ENCODE measurements at places on chromosomes 12 and 14. TPM values are rescaled to one million over a fixed set of nuclear protein-coding genes. Genes with fewer than 3 reads are reported as not detected.
A peak's percentile ranks its signal among the peaks of the same experiment; 100 is the strongest.

DNA sequence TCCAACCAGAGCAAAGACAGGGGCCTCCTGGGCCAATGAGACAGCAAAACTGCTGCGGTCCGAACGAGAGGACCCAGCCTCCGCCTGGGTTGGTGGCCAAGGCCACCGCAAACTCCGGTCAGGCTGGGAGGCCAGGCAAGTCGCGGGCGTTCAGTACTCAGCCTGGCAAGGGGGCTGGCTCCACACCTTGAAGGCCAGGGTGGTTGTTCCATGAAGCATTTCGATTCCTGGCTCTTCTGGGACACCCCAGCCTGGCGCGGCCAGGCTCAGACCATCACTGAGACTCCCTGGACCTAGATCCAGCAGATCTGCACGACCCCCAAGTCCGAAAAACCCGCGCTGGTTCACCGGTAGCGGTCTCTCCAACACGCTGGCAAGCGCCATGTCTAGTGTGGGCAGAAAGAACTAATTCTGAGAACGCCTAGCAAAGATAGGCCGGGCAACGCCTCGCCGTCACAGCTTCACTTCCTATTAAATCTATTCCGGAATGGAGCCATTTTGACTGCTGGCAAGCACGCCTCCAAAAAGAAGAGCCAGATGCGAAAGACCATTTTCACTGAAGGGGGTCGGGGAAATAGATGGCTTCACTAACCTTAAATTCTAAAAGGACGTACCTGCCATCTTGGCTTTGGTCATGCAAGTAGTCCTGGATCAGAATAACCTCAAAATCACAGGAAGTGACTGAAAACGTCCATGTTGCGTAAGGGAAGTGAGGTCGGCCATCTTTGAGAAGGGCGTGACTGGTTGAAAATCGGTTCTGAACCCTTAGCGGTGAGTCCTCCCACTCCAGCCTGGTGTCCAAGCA lies at the start of gene PSMB5:
Gene PSMB5, minus strand, starts transcription at position 403 of the 805 bp plus-strand sequence. Its CDS starts 19 bp downstream, at position 384.
- peak; percentile 82 for DNase-seq

- DNase-seq: peak; percentile 91
Observed at GRCh38 chr12:49538510-49539403, at the start of gene KCNH3. Gene KCNH3, plus strand, starts transcription at chr12:49539030. Its CDS starts 387 bp downstream, at chr12:49539417.

The FAM186B gene
- not detected for total RNA-seq

- DNase-seq: no peak
Observed at GRCh38 chr12:108112832-108113556, 16.1 kb upstream of the WSCD2 start.

The TAS2R8 gene
- total RNA-seq: not detected

DNA sequence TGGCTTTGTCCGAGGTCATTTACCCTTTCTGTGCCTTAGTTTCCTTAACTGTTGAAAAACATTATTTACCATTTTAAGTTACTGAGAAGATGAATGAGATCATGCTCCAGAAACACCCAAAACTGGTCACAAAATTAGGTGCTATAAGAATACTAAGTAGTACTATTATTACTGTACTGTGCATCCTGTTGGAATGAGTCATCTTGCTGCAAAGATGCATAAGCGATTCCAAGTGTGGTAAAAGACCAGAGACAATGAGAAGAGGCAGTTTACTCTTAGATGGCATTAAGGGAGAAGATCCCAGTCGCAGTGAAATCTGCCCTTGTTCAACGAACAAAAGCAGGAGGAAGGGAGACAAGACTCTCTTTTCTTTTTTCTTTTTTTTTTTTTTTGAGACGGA lies 4.2 kb upstream of the PLEKHA5 start:
- no peak for DNase-seq

DNA sequence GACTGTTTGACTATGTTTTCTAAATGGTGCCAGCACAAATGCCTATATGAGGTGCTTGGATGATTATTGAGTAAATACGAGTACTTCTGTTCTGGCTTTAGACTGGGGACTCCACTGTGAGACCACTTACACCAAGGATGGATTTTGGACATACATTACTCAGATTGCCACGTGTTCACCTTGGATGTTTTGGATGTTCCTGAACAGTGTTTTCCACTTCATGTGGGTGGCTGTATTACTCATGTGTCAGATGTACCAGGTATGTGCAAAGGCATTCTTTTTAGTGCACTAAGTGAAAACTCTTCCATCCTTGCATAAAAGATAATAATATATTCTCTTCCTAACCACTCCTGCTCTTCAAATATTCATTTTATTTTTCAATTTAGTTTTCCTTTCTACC lies 30.7 kb downstream of the CSRP2 start:
- DNase-seq: no peak

The G2E3 gene
- 31.4 TPM for total RNA-seq
